ENCODE measurements at places on chromosomes 6 and 20. TPM values are rescaled to one million over a fixed set of nuclear protein-coding genes. Genes with fewer than 3 reads are reported as not detected.

DNA sequence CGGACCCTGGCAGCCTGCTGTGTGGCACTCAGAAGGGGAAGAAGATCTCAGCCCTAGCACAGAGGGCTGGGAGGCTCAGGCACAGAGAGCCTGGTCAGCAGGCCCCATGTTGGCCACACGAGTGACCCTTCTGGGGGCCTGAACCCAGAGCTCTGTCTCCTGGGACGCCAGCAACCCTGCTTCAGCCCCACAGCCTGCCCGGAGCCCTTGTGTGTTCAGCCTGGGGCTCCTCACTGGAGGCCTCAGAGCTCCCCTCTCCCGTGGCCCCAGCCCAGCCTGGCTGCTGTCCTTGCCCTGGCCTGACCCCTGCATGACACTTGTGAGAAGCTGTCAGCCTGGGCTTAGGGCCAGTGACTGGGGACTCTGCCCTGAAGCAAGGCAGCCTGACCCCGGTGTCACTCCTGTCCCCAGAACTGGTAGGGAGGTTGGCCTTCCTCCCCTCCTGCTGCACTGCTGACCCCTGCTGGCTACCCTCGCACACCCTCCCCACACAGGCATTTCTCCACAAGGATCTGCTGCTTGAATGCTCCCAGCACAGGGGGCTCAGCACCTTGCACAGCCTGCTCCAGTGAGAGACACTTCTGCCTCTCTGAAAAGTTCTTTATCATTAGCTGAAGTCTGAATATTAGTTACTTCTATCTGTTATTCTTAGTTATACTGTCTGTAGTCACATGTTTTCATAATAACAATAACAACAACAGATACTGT lies 15.4 kb upstream of the IP6K3 start:
- peak; percentile 68 for DNase-seq
- peaks cover 30% of the 10 kb centered on the region for H3K4me1 ChIP-seq
- H3K4me3 ChIP-seq: no peak overlapping the region
- no peaks in the 10 kb centered on the region for H3K36me3 ChIP-seq
- H3K27me3 ChIP-seq: no peaks in the 10 kb centered on the region

DNA sequence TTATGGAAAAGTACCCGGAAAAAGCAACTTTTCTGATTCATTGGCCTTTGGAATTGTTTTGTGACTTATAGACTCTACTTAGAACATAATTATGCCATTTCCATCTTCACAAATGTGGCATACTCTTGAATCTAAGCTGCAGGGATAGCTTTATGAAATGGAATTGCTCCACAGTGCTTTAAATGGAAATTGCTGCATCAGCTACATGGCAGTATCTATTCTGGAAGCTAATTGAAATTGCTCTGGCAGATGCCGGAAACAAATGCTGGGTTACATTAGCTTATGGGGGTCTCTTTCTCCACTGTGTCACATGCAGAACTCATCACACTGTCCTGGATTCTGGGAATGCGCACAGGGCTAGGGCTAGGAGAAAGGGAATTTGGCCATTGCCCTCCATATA lies 108.9 kb downstream of the SAMD5 start:
- no peaks in the 10 kb centered on the region for H3K36me3 ChIP-seq
- no peak for DNase-seq

The GTSF1L gene
- total RNA-seq: not detected

The OPRL1 gene
- 0.16 TPM for total RNA-seq

DNA sequence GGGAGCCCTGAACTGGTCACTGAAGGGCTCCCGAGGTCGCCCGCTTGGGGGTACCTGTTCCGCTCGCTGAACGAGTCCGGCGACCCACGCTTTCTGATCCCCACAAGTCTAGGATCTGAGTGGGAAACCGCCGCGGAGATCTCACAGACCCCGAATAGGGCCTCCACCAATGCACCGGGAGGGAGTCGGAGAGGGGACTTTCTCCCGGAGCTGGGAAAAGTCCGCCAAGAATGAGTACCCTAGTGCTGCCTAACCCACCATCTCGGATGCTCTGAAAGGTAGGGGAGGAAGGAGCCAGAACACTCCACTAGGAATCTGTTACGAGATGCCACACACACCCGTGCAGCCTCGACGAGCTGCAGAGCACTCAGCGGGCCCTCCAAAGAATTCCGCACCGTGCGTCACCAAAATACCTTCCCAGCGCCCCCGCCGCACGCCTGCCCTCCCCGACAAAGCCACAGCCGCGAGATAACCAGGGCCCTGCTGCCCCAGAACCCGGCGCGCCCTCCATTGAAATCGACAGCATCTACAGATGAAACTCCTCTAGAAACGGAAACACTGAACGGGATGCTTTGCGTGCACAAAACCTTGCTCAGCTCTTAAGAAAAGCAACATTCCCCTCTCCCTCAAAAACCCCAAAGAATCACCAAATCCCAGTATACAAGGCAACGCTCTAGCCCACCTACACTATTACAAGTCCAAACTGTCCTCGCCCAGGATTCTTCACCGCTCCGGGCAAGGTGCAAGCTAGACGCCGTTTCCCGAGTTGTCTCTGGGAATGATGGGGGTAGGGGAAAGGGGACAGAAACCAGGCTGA lies 686 bp downstream of the COL12A1 start:
- H3K27ac ChIP-seq: peak overlapping the region; percentile 93
- H3K4me1 ChIP-seq: peaks cover 29% of the 10 kb centered on the region
- H3K36me3 ChIP-seq: peaks cover 26% of the 10 kb centered on the region
- peak overlapping the region; percentile 75 for H3K4me3 ChIP-seq
- H3K27me3 ChIP-seq: no peaks in the 10 kb centered on the region

The AHCY gene
- total RNA-seq: 77.8 TPM

DNA sequence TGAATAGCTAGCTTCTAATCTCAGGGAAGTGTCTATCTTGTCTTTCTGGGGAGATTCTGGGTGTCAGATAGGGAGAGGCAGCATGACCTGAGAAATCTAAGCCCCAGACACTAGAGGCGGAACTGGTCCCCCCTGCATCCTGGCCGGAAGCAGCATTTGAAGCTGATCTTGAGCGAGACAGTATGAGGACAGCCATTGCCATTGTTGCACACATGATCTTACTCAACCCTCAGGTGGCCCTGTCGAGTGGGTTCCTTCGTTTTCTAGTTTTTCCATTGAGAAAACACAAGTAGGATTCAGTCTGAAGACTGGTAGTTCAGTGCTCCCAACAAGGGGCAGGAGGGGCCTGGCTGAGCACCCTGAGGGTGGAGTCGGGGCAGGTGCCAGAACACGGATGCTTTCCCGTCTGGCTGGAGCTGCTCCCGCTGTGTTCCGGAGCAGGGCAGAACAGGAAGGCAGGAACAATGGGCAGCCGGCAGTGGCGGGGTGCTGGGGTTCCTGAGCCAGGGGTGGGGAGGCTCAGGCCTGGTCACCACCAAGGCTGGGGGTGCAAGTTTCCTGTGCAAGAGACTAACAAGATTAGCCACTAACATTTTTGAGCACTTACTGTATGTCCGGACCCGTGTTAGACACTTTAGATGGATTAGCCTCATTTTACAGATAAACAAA lies 7.9 kb upstream of the SDCBP2 start:
- H3K4me3 ChIP-seq: no peak overlapping the region
- peaks cover 4% of the 10 kb centered on the region for H3K4me1 ChIP-seq
- H3K27me3 ChIP-seq: no peaks in the 10 kb centered on the region
- peaks cover 24% of the 10 kb centered on the region for H3K36me3 ChIP-seq

DNA sequence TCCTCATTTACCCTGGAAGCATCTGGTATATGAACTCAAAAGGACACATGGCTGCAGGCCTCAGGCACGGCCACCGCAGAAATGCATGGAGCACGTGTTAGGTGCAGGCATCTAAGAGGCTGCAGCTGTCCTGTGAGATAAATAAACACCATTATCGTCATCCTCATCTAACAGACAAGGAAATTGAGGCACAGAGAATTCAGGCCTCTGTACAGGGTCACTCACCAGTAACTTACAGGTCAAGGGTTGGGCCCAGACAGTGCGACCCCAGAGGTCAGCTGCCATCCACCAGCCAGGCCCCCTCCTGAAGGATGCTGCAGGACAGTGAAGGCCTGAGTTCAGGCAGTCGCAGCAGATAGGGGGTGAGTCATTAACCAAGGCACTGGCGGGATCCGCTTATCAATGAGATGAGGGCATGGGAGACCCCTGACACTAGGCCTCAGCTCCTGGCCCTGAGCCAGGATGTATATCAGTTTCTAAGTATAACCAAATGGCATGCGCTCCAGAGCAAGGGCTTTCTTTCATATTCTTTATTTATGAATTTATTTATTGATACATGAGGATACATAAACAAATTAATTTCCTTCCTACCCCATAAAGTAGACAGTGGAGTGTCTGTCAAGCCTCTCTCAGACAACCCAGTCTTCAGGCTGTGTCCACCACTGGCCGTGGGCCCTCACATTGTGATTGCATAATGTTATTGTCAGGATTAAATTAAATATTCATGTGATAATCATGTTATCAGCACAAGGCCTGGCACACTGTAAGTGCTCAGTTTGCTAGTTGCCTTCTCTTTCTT lies 316.9 kb downstream of the QKI start:
- DNase-seq: no peak
- H3K4me1 ChIP-seq: no peaks in the 10 kb centered on the region
- H3K4me3 ChIP-seq: no peak overlapping the region
- H3K27ac ChIP-seq: no peak overlapping the region
- H3K36me3 ChIP-seq: no peaks in the 10 kb centered on the region

GRCh38 chr6:79544939-79545450 lies 7.8 kb upstream of the LCA5 start:
- H3K27me3 ChIP-seq: no peaks in the 10 kb centered on the region
- H3K36me3 ChIP-seq: 0 out of 2 replicates have a peak, but pooled peaks cover 4% of the 10 kb centered on the region
- peaks cover 26% of the 10 kb centered on the region for H3K4me1 ChIP-seq
- H3K4me3 ChIP-seq: no peak overlapping the region
- peak; percentile 95 for DNase-seq
- H3K27ac ChIP-seq: peak overlapping the region; percentile 89

DNA sequence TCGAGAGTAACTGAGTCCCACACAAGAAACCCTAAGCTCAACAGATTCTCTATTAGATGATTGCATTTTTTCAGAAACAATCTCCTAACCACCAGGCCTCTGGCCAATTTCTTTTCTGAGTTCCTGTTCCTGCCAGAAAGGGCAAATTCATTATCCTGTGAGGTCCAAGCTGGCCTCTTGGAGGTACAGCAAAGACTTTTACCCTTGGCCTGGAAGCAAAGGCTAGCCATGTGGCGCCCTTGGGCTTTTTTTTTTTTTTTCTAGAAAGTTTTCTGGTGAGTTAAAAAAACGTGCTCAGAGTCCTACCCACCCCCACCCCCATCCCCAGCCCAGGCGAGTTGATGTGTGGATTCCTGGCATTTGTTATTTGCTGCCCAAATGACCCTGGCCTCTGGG lies 59.0 kb upstream of the EEF1A1 start:
- H3K36me3 ChIP-seq: no peaks in the 10 kb centered on the region
- H3K4me1 ChIP-seq: peaks cover 45% of the 10 kb centered on the region
- no peak overlapping the region for H3K4me3 ChIP-seq

- DNase-seq: no peak
- no peaks in the 10 kb centered on the region for H3K36me3 ChIP-seq
- no peak overlapping the region for H3K27ac ChIP-seq
- H3K27me3 ChIP-seq: no peaks in the 10 kb centered on the region
- no peaks in the 10 kb centered on the region for H3K4me1 ChIP-seq
Measured at GRCh38 chr20:17177341-17177740, 49.5 kb upstream of the PCSK2 start.

GRCh38 chr6:11428371-11428770 lies 109.2 kb upstream of the TMEM170B start:
- DNase-seq: no peak
- H3K27me3 ChIP-seq: no peaks in the 10 kb centered on the region
- H3K4me1 ChIP-seq: peaks cover 82% of the 10 kb centered on the region
- H3K36me3 ChIP-seq: no peaks in the 10 kb centered on the region

- DNase-seq: peak; percentile 90
- peak overlapping the region; percentile 87 for H3K27ac ChIP-seq
- peak overlapping the region; percentile 32 for H3K4me3 ChIP-seq
- H3K4me1 ChIP-seq: peaks cover 19% of the 10 kb centered on the region
Measured at GRCh38 chr6:108133594-108134179, 32.1 kb upstream of the NR2E1 start.

GRCh38 chr20:37914367-37914671 lies 11.4 kb downstream of the VSTM2L start:
- peaks cover 4% of the 10 kb centered on the region for H3K4me1 ChIP-seq
- H3K4me3 ChIP-seq: no peak overlapping the region
- H3K27me3 ChIP-seq: peaks cover 9% of the 10 kb centered on the region
- H3K27ac ChIP-seq: no peak overlapping the region
- no peaks in the 10 kb centered on the region for H3K36me3 ChIP-seq

The RSPO3 gene
- not detected for total RNA-seq

- H3K4me1 ChIP-seq: peaks cover 31% of the 10 kb centered on the region
- peaks cover 1% of the 10 kb centered on the region for H3K36me3 ChIP-seq
- H3K27ac ChIP-seq: no peak overlapping the region
Measured at GRCh38 chr20:34578521-34578920, 20.0 kb downstream of the MAP1LC3A start.

The CPXM1 gene
- total RNA-seq: 1.2 TPM

GRCh38 chr6:4031442-4031841 lies 47.5 kb downstream of the FAM217A start:
- peaks cover 18% of the 10 kb centered on the region for H3K4me1 ChIP-seq
- no peaks in the 10 kb centered on the region for H3K27me3 ChIP-seq
- H3K36me3 ChIP-seq: peaks cover 54% of the 10 kb centered on the region
- DNase-seq: no peak
- H3K4me3 ChIP-seq: no peak overlapping the region

The ATP9A gene
- total RNA-seq: 3.2 TPM

DNA sequence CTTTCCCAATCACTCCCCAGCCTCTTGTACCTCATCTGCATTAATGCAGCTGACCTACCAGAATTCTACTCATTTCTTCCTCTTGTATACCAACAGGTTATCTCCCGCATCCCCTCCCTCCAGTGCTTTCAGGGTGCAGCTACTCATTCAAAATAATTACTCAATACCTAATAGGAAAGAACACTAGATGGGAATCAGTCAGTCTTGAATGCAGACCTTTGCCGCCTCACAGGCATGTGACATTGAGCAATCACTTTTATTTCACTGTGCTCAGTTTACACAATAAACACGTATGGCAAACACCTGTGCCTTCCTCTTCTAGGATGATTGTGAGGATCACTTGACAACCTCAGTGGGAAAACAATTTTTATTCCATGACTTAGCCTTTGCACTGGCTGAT lies 13.3 kb downstream of the ZSCAN31 start:
- no peak for DNase-seq
- no peaks in the 10 kb centered on the region for H3K4me1 ChIP-seq
- H3K27ac ChIP-seq: no peak overlapping the region
- no peaks in the 10 kb centered on the region for H3K27me3 ChIP-seq

- DNase-seq: no peak
- no peaks in the 10 kb centered on the region for H3K27me3 ChIP-seq
- no peak overlapping the region for H3K27ac ChIP-seq
- no peaks in the 10 kb centered on the region for H3K4me1 ChIP-seq
- no peaks in the 10 kb centered on the region for H3K36me3 ChIP-seq
- H3K4me3 ChIP-seq: no peak overlapping the region
Measured at GRCh38 chr20:44234566-44235317, 12.4 kb upstream of the GDAP1L1 start.

DNA sequence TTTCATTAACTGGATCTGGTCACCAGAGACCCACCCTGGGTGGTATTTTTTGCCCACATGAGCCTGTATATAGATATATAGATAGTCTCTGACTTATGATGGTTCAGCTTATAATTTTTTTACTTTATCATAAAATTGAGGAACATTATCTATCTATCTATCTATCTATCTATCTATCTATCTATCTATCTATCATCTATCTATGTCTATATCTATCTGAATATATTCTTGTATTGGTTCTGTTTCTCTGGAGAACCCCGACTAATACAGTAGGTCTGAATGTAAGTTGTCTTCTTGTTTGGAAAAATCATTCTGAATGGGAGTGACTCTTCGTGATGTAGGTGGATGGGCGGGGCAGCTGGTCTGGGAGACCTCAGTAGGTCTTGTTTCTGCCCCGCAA lies 13.3 kb upstream of the CDKN1A start:
- H3K27me3 ChIP-seq: no peaks in the 10 kb centered on the region
- peaks cover 29% of the 10 kb centered on the region for H3K4me1 ChIP-seq
- no peaks in the 10 kb centered on the region for H3K36me3 ChIP-seq
- H3K27ac ChIP-seq: no peak overlapping the region
- no peak overlapping the region for H3K4me3 ChIP-seq
- no peak for DNase-seq

- H3K36me3 ChIP-seq: no peaks in the 10 kb centered on the region
Measured at GRCh38 chr6:36285797-36286196, 15.9 kb downstream of the PNPLA1 start.
